ENCODE measurements at places on chromosomes 2 and 18.

DNA sequence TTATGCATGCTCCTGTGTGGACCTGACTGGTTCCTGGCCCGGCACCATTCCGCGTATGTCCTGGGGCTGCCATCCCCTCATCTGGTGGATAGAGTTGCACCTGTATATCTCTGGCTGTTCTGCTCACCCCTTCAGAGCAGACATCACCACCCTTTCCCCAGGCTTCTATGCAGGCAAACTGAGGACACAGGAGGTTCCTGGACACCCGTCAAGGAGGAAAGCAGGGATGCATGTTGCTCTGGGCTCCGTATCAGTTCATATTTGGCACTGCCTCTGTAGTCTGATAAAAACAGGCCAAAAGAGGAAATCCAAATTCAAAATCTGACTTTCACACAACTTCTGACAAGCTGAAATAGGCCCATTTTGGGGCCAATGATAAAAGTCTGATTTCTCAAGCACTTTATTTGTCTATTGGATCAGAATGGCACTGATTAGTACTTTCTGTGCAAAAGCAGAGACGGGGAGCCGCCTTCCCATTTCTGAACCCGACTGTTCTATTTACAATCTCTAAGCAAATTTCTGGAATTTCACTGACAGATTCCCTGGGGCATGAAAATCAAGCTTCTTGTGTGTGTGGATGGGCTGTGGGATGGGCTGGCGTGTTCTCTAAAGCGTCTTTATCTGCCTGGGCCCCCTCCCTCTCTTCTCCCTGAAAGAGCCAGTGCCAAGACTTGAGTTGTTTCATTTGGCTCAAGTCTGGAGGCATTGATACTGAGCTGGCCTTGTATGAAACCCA is 96.9 kb downstream of the SETBP1 start:
- no peak for DNase-seq

GRCh38 chr2:202687276-202687675 is 52.5 kb downstream of the FAM117B start:
- no peak for DNase-seq

DNA sequence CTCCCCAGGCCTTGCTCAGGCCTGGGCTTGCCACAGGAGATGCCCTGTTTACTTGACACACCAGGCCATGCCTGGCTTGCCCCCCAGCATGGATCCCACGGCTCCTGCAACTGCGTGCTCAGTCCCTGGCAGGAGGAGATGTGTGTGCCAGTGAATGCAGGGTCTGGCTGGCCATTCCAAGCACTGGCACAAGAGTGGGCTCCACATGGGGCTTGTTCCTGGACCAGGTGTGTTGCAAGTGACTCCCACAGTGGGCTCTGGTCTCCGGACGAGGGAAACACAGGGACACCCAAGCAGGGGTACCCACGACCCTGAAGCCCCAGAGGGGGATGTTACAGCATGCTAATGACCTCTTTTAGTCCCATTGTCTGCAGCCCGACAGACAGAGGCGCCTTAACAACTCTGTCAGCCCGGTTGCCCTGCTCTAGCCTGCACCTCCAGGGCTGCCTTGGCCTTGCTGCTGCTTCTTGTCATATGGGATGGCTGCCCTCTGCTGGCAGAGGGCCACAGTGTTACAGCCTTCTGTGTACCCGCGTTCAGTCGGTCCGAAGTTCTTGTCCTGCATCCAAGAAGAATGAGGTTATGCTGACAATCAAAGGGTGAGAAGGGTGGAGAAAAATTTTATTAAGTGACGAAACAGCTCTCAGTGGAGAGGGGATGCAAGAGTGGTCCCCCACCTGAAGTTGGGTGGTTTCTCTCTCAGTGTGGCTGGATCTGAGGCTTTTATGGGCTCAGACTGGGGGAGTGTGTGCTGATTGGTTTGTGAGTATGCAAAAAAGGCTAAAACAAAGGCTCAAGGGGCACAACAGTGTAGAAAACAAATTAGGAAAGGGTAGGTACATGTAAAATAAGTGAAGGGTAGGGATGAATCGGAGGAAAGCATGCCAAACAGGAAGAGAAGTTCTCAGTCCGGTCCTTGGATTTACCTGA is 180.4 kb downstream of the MBD5 start:
- no peak for DNase-seq

DNA sequence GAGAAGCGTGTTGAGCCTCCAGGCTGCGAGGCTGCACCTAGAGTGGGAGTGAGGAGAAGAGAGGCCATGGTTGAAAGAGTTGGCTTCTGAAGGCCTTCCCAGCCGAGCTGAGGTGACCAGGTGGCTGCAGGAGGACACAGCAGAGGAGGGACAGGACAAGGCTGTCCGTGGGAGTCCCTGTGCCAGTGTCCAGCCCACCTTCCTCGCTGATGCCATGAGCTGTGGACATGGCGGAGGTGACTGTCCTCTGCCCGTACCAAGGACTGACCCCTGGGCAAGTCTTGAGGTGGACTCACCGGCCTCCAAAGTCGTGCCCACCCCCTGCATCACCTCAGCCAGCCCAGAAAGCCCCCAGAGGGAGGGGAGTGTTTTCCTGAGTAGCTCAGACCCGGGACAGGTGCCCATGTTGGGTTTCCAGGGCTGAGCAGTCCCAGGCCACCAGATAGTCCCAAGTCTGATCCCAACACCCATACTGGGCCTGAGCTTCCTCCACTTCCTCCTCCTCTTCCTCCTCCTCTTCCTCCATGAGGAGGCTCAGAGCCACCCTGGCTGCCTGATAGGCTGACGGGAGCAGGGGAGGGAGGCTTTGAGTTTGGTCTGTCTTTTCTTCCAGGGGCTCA is 43.0 kb upstream of the FOSL2 start:
- DNase-seq, result no peak

- no peak for DNase-seq
Measured at GRCh38 chr2:157439824-157440186, 4.1 kb downstream of the CYTIP start.

GRCh38 chr18:63773551-63773950 is 1.7 kb upstream of the SERPINB7 start:
- DNase-seq, result no peak

DNA sequence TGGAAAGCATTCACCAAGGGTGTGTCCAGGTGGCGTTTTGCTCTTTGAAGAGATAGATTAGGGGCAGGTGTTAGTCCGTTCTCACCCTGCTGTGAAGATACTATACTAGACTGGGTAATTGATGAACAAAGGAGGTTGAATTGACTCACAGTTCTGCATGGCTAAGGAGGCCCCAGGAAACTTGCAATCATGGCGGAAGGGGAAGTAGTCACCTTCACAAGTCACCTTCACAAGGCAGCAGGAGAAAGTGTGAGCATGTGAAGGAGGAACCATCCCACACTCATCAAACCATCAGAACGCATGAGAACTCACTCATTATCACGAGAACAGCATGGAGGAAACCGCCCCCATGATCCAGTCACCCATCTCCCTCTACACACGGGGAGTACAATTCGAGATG is 135.7 kb upstream of the NFATC1 start:
- DNase-seq, result no peak

GRCh38 chr2:150046810-150047209 is 440.7 kb downstream of the RND3 start:
- DNase-seq, result no peak

DNA sequence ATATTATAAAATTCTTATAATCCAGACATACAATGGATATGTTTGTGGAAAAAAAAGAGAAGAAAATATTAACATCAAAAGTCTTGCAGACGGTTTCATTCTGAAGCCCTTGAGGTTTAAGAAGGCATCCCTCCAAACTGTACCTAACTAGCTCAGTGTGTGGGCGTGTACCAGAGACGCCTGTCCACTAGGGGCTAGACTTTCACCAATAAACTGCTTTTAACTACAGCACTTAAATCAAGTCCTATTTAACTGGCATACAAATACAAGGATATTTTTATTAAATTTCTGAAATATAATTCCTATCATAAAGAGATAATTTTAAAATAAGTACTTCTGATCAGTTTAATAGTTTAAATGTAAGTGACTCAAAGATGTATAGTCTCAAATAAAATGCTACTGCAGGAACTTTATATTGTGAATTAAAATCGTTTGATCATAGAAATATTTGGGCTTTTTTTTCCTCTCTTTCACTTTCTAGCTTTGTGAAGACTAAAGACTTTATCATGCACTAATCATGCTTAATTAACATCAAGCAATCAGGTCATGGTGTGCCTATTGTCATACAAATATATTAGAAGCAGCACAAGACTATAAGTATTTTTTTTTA is 437.7 kb downstream of the SATB2 start:
- DNase-seq, result peak; percentile 15

- DNase-seq, result peak; percentile 2
Measured at GRCh38 chr2:100909534-100910081, 89.7 kb downstream of the NPAS2 start.

DNA sequence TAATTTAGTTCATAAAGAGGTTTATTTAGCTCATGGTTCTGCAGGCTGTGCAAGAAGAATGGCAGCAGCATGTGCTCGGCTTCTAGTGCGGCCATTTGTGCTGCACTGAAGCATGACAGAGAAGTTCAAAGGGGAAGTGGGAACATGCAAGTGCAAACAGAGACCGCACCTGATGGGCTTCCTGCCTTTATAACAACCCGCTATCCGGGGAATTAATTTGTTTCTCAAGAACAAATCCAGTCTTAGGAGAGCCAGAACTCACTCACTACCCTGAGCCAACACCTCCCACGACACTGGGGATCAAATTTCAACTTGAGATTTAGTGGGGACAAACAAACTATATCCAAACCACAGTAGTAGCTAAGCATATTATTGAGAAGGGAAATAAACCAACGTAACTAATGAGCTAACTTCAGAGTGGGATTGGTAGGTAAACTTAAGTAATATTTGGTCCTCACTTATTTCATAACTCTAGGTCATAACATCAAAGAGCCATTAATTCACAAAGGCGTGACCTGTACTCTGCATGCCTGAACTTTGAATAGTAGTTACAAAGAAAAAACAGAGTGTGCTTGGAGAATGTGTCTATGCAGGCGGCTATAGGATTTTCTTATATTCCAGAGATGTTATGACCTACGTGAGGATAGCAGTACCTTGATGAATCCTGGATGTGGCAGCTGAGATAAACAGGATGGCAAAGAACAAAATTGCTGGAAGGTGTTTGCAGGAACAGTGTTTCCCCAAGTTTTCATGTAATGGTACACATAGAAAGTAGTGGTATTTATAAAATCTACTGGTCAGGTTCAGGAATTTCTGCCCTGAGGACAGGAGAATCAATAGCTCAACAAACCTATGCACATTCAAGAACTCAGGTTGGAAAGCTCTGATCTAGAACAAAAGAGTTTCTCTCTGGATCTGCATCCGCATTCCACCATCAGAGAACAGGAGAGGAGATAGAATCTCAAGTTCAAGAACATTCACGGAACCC is 845.9 kb upstream of the ID2 start:
- DNase-seq, result peak; percentile 42

DNA sequence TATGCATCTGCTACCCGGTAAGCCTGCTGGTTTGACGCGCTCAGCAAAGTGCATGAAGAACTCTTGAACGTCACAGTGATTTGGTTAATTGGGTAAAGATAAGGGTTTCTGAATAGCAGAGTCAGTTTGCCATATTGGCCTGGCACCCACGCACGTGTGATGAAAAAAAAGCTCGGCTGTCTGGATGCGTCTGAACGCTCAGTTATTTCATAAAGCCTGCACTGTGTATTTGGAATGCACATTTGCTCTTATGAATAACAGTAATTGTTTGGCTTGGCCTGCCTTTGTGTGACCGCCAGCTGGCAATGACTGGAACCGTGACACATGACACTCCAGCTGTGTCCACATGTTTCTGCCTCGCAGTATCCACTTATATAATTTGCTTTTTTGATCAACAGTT is 129.2 kb upstream of the MEIS1 start:
- no peak for DNase-seq

DNA sequence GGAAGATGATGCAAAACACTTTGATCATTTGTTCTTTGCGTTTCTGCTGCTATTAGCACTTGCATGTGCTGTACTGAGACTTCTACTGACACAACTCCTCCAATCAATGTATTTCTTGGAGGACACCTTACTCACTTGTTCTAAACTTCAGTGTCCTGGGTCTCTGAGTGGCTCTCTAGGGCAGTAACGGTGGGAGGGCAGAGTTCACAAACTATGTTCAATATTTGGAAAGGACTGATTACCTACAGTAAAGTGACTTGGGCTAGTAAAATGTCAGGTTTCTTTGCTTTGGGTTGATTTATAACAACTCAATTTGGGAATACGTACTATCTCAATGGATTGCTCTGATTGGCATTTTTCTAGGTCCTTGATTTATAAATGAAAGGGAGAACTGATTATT is 49.3 kb upstream of the PAX8 start:
- DNase-seq, result no peak

DNA sequence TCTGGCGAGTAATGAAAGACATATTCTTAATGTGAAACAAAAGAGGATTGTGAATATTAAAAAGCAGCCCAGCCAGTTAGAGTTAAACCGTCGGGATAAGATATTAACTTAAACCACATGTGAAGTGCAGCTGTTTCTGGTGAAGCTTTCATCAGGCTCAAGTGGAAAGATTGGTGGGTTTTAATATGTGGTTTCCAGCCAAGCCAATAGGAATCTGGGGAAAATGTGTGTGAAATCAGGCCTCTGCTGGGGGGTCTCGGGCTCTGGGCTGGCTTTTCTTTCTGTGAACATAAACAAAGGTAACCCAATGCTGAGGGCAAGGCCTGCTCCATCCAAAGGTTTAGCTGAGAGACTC is 279.6 kb downstream of the SLC4A3 start:
- DNase-seq, result no peak

GRCh38 chr2:207156451-207157161 is 9.1 kb downstream of the KLF7 start:
- DNase-seq, result no peak

- DNase-seq, result no peak
Measured at GRCh38 chr2:17581831-17582230, 41.3 kb downstream of the VSNL1 start.

- DNase-seq, result no peak
Measured at GRCh38 chr2:1843646-1844045, 99.3 kb upstream of the PXDN start.

- no peak for DNase-seq
Measured at GRCh38 chr18:38539371-38539770, 973.8 kb upstream of the CELF4 start.

- no peak for DNase-seq
Measured at GRCh38 chr2:203341741-203342310, 13.6 kb downstream of the ABI2 start.

DNA sequence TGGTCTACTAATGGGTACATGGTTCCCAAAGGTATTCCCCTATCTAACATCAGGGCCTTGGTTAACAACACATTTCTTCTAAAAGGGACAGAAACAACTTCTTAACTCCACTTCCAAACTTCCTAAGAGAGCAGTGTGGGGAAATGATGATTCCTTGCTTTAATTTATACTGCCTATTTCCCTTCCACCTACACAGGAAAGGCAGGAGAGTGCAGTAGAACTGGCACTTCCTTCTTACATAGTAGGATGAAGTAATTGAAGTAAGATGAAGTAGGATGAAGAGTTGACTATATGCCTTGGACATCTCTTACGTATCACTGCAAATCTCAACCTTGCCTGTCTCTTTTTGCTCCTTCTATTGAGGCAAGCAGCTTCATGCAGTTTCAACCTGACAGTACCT is 54.7 kb downstream of the CD28 start:
- DNase-seq, result no peak

Data from kidney glomerular epithelial cell (primary cell).